ENCODE measurements at places on chromosomes 6 and 20. TPM values are rescaled to one million over a fixed set of nuclear protein-coding genes. Genes with fewer than 3 reads are reported as not detected.

DNA sequence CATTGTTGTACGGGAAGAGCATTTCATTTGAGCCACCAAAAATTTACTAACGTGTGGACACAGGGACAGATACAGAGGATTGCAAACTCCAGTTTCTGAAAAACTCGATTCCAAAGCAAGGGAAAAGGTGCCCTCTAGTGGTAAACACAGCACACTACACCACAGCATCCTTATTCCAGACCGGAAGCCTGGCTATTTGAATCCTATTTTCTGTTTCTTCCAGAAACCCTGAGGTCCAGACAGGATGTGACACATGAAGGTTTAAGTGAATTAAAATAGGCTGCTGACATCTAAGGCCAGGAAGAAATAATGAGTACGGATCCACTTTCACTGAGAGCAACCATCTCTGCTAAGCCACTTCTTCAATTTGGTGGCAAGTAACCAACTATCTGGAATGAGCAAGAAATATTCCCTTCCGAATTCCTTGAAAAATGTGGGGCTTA is 31.8 kb upstream of the GMPR start:
- H3K36me3 ChIP-seq, result no peaks in the 10 kb centered on the region
- peak; percentile 57 for DNase-seq
- peak overlapping the region; percentile 88 for H3K27ac ChIP-seq
- H3K27me3 ChIP-seq, result peaks cover 5% of the 10 kb centered on the region
- H3K4me1 ChIP-seq, result peaks cover 23% of the 10 kb centered on the region
- H3K4me3 ChIP-seq, result no peak overlapping the region

ZNF318 gene
- total RNA-seq, result 26.3 TPM

DNA sequence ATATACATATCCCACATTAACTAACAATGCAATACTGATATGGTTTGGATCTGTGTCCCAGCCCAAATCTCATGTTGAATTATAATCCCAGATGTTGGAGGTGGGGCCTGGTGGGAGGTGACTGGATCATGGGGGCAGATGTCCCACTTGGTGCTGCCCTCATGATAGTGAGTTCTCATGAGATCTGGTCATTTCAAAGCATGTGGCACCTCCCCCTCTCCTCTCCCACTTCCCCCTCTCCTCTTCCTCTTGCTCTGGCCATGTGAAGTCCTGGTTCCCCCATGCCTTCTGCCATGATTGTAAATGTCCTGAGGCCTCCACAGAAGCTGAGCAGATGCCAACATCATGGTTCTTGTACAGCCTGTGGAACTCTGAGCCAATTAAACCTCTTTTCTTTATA is 71.2 kb downstream of the FYN start:
- no peak overlapping the region for H3K27ac ChIP-seq
- H3K4me3 ChIP-seq, result no peak overlapping the region
- peaks cover 57% of the 10 kb centered on the region for H3K4me1 ChIP-seq
- H3K27me3 ChIP-seq, result peaks cover 3% of the 10 kb centered on the region
- no peaks in the 10 kb centered on the region for H3K36me3 ChIP-seq

DNA sequence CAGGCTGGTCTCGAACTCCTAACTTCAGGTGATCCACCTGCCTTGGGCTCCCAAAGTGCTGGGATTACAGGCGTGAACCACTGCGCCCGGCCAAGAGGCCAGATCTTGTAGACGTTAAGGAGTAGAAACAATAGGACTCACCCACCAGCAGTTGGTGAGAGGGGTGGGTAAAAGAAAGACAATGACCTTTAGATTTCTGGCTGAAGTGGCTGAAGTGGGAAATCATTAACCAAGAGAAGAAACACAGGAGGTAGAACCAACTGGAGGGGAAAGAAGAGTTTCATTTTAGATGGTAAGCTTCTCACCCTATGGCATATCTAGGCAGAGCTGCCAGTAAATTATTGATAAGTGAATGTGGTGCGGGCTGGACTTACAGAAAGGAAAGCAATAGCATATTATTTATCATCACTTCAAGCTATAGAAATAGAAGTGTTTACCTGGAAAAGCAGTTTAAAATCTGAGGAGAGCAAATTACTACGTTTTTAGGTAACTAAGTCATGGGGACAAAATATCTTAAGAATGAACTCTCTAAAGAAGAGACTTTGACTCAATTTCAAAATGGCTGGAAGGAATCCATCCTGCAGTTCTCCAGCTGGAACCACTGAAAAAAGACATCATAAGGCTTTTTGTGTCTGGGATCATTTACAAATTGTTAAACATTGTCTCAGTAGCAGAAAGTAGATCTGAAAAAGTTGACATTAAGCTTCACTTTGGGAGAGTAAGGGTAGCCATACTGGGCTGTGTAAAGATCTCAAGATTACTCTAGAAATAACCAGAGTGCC is 109.6 kb downstream of the ALDH8A1 start:
- DNase-seq, result no peak
- no peak overlapping the region for H3K4me3 ChIP-seq
- no peak overlapping the region for H3K27ac ChIP-seq
- peaks cover 11% of the 10 kb centered on the region for H3K4me1 ChIP-seq
- H3K27me3 ChIP-seq, result no peaks in the 10 kb centered on the region

- peaks cover 4% of the 10 kb centered on the region for H3K27me3 ChIP-seq
- no peak overlapping the region for H3K27ac ChIP-seq
- no peak for DNase-seq
- no peak overlapping the region for H3K4me3 ChIP-seq
- no peaks in the 10 kb centered on the region for H3K36me3 ChIP-seq
These were observed 25.9 kb downstream of the LYRM4 start for GRCh38 chr6:5234874-5235273.

GRM4 gene
- 119 TPM for total RNA-seq

DNA sequence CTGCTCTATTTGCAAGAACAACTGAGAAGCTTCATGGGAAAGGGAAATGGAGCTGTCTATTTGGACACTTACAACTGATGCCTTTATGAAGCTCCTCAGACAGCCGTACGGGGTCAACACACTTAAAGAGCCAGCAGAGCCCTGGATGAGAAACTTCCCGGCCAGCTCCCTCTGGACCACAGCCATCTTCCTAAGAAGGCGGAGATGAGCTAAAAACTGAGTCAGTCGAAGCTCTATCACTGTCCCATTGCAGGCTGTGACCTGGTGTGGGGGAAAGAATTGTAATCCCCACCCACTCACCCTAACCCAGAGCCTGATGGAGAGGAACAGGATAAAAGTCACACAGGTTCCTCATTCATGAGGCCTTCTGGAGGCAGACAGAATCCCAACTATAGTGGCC is 360.4 kb upstream of the JARID2 start:
- no peaks in the 10 kb centered on the region for H3K36me3 ChIP-seq
- DNase-seq, result no peak
- H3K27me3 ChIP-seq, result peaks cover 2% of the 10 kb centered on the region

DNA sequence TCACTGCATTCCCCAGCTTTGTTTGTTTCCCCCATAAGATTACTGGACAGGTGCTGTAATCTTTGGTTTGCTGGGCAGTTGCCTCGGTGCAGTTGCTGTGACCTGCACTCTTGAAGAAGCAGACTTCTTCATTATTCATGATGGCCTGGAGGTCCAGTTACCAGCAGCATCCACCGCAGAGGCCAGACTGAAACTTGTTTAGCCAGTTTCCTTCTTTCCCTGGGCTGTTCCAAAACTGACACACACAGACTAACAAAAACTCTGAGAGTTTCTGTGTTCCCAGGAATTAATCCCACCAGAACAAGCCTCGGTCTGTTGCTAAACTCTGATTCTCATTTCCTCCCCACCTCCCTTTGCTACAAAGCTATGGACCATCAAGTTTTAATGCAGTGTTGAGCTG is 144.1 kb downstream of the QRSL1 start:
- H3K27me3 ChIP-seq, result no peaks in the 10 kb centered on the region
- H3K4me1 ChIP-seq, result peaks cover 4% of the 10 kb centered on the region
- H3K36me3 ChIP-seq, result peaks cover under 1% of the 10 kb centered on the region
- no peak overlapping the region for H3K4me3 ChIP-seq
- no peak overlapping the region for H3K27ac ChIP-seq

DNA sequence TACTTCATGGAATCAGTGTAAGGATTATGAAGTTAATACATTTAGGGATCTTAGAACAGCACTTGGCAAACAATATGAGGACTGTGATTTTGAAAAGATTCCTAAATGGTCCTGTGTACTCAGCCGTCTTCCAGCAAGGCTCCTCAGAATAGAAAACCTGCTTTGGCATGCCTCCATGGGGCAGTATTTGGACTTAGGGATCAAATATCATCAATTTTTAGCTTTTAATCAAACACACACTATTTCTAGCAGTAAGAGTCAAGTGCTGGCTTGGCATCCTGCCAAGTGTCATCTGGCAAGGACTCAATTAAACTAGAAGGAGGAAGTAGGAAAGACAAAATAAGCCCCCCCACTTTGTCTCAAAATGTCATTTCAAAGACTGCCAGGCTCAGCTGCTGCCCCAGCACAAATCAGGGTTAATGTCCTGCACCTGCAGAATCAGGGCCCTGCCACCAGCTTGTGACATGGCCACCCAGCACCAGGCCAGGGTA is 40.8 kb downstream of the IYD start:
- no peak for DNase-seq
- H3K27ac ChIP-seq, result no peak overlapping the region
- H3K4me1 ChIP-seq, result no peaks in the 10 kb centered on the region
- H3K4me3 ChIP-seq, result no peak overlapping the region
- no peaks in the 10 kb centered on the region for H3K36me3 ChIP-seq

DNA sequence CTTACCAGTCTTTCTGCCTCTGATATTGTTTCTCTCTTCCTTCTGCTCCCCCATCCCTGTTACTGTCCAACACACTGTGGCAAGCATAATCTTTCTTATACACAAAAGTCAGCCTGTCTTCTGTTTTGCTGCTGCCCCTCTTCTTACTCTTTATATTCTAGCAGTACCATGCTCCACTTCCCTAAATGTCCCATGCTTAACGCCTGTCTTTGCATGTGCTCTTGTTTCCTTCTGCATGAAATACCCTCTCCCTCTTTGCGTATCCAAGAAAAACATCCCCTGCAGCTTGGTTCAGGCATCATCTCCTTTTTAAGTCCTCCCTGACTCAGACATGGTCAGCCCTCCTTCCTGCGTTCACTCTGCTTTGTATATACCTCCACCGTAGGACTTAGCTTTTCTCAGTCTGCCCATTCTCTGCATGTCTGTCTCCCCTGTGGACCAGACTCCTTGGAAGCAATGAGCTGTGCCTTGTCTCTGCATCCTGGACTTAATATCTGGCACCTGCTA is 103.9 kb downstream of the CTNNBL1 start:
- no peak for DNase-seq
- H3K36me3 ChIP-seq, result no peaks in the 10 kb centered on the region
- peaks cover 4% of the 10 kb centered on the region for H3K27me3 ChIP-seq
- peaks cover 13% of the 10 kb centered on the region for H3K4me1 ChIP-seq
- peak overlapping the region; percentile 10 for H3K27ac ChIP-seq
- H3K4me3 ChIP-seq, result peak overlapping the region; percentile 26

DNA sequence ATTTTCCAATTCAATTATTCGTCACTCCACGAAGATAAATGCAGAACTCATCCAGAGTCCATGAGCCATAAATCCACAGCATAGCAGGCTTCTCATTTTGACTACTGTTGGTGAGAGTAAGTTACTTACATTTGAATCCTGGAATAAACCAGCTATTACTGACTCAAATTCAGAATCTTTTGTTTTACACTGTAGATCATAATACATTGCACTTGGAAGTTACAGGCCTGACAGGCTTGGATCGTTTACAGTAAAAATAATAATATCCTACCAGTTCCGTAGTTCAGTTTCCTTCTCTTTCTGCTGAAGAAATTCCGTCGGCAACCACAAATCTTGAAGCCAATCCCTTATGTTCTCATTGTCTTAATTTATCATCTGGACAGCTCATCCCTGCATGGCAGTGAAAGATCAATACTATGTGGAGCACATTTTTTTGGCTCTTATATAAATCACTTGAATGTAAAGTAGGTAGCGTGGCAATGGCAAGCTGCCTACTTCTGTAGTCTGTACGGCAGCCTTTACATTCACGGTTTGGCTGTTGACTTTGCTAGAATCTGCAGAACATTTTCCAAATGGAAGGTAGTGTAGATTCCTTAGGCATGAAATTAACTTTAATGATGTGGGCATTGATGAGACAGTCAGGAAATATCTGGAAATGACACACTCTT is 142.9 kb downstream of the WDR27 start:
- peaks cover 16% of the 10 kb centered on the region for H3K36me3 ChIP-seq
- H3K27ac ChIP-seq, result no peak overlapping the region
- peaks cover 3% of the 10 kb centered on the region for H3K4me1 ChIP-seq
- no peak for DNase-seq
- H3K27me3 ChIP-seq, result no peaks in the 10 kb centered on the region
- no peak overlapping the region for H3K4me3 ChIP-seq

RAD21L1 gene
- total RNA-seq, result not detected

DNA sequence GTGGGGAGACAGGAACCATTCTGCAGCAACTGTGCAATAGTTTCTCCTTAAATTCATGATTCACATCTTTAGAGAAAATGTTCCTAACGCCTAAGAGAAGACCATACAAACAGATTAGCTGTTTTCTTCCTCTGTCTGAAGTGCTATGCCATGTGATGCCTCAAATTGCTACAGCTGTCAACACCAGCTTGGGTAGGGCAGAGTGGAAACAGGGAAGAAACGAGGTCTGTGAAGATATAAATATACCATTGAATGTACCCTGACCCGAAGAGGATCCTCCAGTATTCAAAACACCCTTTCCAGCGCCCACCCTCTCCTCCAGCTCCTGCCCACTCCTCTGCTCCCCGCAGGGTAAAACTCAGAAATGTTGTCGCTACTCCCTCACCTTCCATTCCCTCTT is 40.3 kb upstream of the PRND start:
- no peak overlapping the region for H3K27ac ChIP-seq
- no peak for DNase-seq
- H3K36me3 ChIP-seq, result no peaks in the 10 kb centered on the region
- peaks cover 7% of the 10 kb centered on the region for H3K27me3 ChIP-seq
- H3K4me3 ChIP-seq, result no peak overlapping the region

GRCh38 chr20:36861625-36861874 is 14.4 kb upstream of the TLDC2 start:
- H3K27ac ChIP-seq, result peak overlapping the region; percentile 91
- DNase-seq, result no peak
- H3K27me3 ChIP-seq, result peaks cover 20% of the 10 kb centered on the region
- peaks cover 32% of the 10 kb centered on the region for H3K4me1 ChIP-seq
- H3K4me3 ChIP-seq, result peak overlapping the region; percentile 88
- no peaks in the 10 kb centered on the region for H3K36me3 ChIP-seq

FILIP1 gene
- total RNA-seq, result 0.69 TPM

CRISP3 gene
- total RNA-seq, result not detected

DNA sequence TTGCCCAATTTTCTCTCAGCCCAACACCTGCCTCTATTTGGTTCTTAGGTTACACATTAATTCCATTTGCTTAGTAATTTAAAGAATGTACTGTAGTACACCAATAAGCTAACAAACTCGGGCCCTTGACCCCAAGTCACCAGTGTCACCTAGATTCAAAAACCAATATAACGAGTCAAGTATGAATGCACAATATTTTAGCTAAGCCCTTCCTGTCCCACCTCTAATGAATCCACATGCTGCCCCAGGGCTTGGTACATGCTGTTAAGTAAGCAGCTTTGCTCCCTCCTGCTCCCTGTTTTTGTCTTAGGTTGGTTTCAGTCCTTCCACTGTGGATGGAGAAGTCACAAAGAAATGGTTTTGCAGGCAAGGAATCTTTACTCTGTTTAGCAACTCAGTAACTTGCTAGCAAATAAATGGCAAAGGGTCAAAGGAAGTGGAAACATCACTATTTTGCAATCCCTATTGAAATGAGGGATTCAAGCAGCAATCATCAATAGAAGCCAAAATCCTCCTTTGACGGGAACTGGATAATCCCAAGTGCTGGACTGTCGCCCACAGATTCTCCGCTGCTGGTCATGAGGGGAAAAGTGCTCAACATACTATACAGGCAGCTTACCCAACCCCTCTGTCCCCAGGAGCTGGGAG is 5.0 kb upstream of the MPC1 start:
- H3K27me3 ChIP-seq, result no peaks in the 10 kb centered on the region
- H3K4me1 ChIP-seq, result no peaks in the 10 kb centered on the region
- DNase-seq, result no peak

GRCh38 chr6:125444006-125444923 is 142.5 kb upstream of the HDDC2 start:
- peaks cover 2% of the 10 kb centered on the region for H3K27me3 ChIP-seq
- peaks cover 9% of the 10 kb centered on the region for H3K4me1 ChIP-seq
- peak; percentile 21 for DNase-seq
- no peak overlapping the region for H3K27ac ChIP-seq

DLK2 gene
- total RNA-seq, result 2.2 TPM

Data from glutamatergic neuron (in vitro differentiated cells).